ENCODE measurements at places on chromosomes 2 and 18.

DNA sequence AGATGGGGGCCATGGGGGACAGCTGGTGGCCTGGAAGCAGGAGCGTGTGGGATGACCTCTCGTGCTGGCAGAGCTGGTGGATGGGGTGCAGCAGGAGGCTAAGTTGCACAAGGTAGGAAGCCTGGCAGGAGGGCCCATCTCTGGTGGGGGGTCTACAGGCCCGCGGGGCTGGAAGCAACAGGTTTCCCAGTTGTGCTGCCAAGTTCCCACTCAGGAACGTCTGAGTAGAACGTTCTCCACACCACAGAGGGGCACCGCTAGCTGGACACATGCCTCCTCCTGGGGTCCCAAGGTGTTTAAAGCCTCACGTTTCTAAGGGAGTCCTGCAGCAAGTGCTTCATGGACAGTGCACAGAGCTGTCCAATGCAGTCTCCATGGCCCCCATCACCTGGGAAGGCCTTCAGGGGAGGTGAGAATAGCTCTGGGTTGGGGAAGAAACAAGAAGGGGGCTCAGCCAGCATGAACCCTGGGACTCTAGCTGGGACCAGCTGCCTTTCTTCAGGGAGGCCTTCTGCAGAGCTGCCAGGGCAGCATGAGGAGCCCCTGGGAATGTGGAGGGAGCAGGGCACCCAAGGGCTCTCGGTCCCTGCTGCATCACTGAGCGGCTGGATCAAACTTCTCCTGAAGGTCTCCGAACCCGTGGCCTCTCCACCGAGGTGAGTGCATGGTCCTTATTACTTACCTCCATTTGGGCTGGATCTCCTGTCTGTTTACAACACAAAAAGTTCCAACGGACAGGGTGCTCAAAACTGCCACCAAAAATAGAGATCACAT is 80.0 kb downstream of the TWIST2 start:
- DNase-seq, result no peak

DNA sequence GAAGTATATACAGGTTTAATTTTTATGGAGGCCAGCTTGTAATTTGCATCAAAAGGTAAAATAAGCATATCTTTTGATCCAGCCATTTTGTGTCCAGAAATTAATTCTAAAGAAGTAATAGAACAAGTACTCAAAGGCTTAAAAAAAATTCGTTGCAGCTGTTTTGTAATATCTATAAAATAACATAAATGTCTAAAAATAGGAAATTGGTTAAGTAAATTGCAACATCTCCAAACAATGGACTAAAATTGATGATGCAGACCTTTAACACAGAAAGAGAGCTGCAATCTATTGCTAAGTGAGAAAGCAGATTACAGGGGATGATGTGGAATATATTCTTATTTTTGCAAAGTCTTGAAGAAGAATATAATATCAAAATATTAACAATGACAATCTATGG is 19.4 kb downstream of the AAK1 start:
- no peak for DNase-seq

DNA sequence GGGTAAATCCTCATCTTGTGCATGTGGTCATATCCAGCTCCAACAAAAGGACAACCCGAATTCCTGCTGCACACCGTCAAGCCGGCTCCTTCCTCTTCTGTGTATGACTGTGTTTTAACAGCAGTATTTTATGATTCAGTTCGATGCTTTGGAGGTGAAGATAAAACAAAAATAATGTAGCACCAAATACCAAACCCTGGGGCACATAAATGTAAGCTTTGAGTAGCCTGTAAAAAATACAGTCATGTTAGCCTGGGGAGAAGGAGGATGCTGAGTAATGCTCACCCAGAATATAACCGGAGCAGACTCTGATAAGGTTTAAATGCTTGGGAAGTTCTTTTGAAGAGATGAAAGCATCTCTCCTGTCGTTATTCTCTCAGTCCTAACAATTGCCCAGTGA is 225.0 kb downstream of the SUCLG1 start:
- DNase-seq, result no peak

GRCh38 chr2:113173542-113174375 is at the start of gene PSD4:
Gene PSD4, plus strand, starts transcription at chr2:113173971. Its CDS starts 8,486 bp downstream, at chr2:113182457.
- peak; percentile 75 for DNase-seq

- DNase-seq, result no peak
Observed at GRCh38 chr2:37507051-37507410, 162.6 kb downstream of the QPCT start.

GRCh38 chr2:11344956-11345677 is 681 bp upstream of the ROCK2 start:
- DNase-seq, result no peak

- DNase-seq, result no peak
Observed at GRCh38 chr2:220533485-220533884, 906.1 kb downstream of the SLC4A3 start.

DNA sequence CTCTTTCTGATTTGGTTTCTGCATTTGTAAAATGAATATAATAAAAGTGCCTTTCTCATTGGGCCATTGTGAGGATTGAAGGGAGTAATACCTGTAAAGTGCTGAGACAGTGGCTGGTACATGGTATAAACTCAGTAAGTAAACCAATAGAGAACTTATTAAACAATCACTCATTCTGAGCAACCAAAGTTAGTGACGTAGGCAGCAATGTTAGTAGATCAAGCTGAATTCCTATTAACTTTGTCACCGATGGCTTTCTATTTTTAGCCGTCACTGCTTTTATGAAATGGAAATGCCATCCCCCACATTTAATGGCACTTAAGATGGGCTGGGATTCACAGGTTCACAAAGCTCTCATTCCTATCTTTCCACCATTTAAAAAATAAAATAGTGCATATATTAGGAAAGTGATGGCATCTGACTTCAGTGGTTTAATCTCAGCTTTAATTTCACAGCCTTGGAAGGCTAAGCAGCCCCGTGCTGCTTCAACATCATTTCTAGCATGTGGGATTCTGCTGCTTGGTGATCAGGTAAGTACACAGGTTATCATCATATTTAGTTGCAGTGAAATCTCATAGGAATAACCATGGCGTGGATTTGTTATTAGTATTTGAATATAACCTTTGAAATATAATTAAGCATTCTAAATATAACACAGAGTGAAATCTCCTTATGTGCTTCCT is 17.6 kb upstream of the PPP4R1 start:
- DNase-seq, result no peak

DNA sequence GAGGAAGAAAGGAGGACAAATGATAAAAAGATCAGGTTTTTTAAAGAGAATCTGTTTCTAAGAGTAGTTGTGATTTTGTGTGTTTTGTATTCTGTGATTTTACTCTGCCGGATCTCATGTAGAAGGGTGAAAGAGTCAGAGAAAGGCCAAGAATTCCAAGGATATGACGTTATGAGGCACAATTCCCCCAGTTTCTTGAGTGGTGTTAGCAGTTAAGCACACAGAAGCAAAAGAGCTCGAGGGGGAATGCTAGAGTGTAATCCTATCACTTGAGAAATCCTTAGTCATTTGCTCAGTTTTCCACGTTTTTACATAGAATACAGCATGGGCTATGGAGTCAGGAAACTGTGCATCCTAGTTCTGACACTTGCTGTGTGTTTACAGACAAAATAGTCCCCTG is 34.8 kb downstream of the METTL4 start:
- DNase-seq, result no peak

- DNase-seq, result no peak
Observed at GRCh38 chr2:86592547-86593230, 29.4 kb upstream of the CHMP3 start.
